GM04503 (cell line): ENCODE measurements at places on chromosomes 11 and 22.

DNA sequence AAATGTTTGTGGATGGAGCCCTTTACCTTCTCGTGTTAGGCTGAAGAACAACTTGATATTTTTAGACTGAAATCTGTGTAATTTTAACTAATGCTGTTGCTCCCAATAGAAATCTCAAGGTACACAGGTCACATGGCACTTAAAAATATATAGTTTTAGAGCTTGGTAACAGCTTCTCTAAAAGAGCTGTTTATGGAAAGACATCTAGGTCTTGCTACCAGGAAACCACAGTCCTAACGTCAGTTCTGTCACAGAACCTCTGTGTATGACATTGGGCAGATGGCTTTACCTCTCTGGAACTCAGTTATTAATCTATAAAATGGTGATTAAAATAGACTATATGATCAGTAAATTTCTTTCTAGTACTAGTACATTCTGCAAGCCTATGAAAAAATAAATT is 35.4 kb downstream of the PAK1 start:
- no peak for DNase-seq

DNA sequence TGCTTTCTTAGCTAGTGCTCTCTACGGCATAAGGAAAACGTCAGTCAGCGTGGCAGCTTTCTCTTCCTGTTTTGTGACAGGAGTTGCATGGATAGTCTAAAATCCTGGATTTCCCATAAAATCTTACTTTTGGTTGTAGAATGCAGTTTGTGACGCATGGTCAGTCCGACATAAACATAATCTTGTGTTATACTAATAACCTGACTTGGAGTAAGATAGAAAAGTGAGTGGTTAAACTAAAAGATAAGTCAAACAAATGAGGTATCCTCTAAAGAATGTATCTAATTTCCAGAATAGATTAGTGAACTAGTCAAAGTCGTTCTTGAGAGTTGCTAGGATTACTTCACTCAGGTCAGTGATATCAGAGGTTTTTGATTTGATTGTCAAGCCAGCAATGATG is 157.6 kb downstream of the PGR start:
- no peak for DNase-seq

- DNase-seq = peak; percentile 6
Measured at GRCh38 chr11:47715082-47715669, at the start of gene AGBL2. Gene AGBL2 (minus strand): TSS chr11:47715369. CDS start chr11:47714650, 719 bp downstream.

GRCh38 chr11:64165481-64165841 is 452 bp downstream of the MACROD1 start:
- no peak for DNase-seq

GRCh38 chr11:129965248-129965647 is 37.4 kb downstream of the PRDM10 start:
- DNase-seq = no peak

GRCh38 chr11:66559142-66559865 is 9.1 kb downstream of the CTSF start:
- DNase-seq = no peak

GRCh38 chr22:32576553-32577253 is 102.1 kb downstream of the FBXO7 start:
- DNase-seq = no peak

GRCh38 chr11:30310623-30311022 is 12.3 kb upstream of the ARL14EP start:
- DNase-seq = no peak

GRCh38 chr22:36329254-36330078 is 58.3 kb downstream of the MYH9 start:
- DNase-seq = peak; percentile 92

DNA sequence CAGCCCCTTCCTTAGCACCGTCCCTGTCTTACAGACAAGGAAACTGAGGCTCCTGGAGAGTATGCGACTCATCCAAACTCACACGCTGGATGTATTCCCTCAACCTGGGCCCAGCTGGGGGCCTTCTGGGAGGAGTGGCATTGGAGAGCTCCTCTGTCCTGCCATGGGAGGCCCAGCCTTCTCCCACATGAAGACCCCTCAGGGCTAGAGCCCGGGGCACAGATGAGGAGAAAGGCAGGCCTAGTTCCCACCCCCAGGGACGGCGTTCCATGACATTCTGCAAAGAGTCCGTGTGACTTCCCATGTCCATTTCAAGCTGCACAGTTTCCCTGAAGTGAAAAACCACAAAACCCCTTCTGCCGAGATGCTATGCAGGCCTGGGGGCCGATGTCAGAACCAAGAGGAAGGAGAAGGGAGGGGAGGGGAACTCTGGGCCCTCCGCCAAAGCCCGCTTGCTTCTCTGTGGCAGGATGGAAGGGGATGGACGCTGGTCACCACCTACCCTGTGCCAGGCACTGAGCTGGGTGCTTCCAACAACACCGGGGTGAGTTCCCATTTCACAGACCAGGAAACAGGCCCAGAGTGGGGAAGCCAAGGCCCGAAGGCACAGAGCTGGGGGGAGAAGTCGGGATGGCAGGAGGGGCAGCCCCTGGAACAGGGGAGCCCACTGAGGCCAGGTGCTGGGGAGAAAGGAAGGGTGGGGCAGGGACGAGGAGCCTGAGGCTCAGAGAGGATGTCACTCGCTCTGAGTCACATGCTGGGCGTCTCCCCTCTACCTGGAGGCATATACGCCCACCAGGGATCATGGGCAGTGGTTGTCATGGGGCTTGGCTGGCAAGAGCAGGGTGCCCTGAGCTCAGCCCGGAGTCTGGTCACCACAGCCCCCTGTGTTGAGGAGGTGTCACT is 15.7 kb downstream of the RAC2 start:
- no peak for DNase-seq

DNA sequence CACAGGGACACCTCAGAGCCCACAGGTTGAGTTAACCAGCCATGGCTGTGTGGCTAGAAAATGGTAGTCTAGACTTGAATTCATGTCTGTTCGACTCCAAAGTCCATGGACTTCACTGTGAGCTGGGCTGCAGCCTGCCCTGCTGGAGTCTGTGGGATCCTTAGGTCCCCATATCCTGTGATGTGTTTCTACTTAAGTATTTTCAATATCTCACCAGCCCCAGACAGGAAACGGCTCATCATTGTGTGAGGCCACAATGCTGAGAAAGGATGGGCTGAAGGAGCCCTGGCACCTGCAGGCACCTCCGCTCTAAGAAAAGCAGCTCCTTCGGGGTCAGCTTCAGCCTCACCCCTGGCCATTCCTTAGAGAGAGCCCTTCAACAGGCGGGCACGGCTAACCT is 93.1 kb downstream of the NAT10 start:
- no peak for DNase-seq

- DNase-seq = peak; percentile 77
Measured at GRCh38 chr11:33930317-33931021, 38.6 kb upstream of the LMO2 start.

DNA sequence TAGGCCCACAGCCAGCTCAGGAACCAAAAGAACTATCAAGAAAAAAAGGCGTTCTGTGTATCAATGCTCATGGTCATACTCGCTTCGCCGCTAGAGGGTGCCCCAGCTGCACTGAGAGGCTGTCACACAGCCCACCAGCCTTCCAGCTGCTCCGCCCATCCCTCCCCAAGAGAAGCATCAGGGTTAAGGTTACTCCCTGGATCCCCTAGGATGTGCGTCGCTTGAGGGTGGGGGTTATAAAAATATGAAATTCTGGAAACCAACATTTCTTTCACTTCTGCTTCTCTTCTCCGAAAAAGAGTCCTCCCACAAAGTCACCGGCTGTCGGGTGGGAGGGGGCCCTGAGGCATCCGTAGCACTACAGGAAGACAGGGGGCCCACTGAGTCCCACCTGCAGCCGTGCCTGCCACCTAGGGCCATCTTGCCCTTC is 1.7 kb downstream of the CBX6 start:
- DNase-seq = no peak

- DNase-seq = no peak
Measured at GRCh38 chr11:60357771-60358170, 20.6 kb upstream of the MS4A7 start.

DNA sequence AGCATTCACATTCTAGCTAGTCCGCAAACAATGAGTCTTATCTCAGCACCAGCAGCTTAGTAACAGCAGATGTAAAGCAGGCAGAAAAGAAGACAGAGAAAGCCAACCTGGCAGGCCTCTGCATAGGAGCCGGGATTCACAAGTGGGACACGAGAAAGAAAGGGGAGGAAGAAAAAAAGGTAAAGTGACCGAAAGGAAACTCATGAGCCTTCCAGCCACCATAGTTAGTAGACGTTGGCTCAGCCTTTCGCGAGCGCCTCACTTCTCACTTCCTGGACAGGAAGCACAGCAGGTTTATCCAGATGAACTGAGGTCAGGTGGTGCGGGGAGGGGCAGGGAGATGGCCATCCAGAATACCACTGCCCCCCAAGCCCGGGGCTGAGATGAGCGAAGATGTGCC is 19.7 kb upstream of the KAT5 start:
- DNase-seq = no peak

GRCh38 chr11:61194169-61194671 is 9.1 kb upstream of the PGA3 start:
- DNase-seq = no peak

DNA sequence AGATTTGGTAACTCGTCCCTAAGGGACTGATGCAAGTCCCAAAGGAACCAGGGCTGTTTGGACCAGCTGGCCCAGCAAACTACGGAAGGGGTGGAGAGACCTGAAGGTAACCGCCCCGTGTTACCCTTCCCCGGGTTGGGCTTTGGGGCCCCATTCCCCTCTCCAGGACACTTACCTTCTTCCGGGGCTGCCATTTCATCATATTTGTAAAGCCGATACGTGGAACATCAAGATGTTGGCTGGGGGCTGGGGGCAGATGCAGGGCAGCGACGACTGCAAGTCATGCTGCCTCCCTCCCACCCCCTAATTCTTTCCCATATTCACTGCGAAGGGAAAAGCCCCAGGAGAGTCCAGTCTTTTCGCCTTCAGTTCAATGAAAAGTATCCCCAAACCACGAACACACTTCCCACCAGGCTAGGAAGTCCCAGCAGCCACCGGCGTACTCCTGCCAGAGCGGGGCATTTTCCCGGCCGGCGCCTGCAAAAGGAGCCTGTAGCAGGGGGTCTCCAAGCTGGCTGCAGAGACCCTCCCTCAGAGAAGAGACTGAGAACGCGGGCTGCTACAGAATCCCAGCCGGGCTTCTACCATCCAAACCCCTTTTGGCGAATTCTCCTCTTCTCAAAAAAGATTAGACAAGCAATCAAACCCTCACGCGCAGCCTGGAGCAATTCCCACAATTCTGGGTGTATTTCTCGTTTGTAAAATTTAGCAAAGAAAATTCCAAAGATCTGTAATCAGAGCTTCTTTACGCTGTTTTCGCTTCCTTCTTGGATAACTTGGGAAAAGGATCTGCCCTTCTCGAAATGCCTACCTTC is 236.7 kb downstream of the TTC28 start:
- DNase-seq = peak; percentile 31

DNA sequence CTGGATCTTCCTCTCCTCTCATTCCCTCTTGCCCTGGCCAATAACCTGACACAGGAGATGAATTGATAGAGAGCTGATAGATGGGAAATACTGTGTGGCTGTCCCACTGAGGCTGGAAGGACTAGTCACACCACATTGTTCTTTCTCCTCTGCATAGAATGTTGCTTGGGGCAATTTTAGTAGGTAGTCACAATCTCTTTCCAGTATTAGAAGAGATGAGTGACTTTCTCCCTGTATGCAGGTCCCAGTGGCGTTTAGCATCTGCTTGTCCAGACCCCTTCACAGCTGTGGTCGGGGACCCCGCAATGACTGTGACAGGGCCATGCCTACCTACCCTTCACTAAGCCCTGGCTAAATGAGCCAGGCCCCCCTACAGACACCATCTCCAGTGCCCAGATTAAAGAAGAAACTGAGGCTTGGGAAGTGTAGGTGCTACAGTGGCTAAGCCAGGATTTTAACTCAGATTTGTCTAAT is 24.0 kb upstream of the P2RY2 start:
- no peak for DNase-seq

- no peak for DNase-seq
Measured at GRCh38 chr22:48702573-48703264, 1125.0 kb downstream of the BRD1 start.

GRCh38 chr11:134082990-134083389 is 14.1 kb downstream of the JAM3 start:
- no peak for DNase-seq

DNA sequence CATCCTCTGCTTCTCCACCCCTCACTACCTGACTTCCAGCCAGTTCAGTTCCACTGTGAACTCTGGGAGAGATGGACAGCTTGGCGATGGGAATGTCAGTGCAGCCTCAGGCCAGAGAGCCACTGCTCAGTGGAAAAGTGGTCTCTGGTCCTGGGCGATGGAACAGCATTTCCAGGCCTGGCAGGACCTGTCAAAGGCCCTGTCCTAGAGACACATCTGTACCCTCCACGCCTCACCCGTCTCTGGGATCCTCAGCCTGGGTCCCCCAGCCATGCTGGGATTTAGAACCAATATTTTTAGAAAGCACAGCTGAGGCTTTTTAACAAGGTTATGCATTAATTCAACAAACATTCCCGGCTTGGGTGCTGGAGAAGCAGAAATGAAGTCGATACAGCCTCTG is 165.7 kb downstream of the MN1 start:
- no peak for DNase-seq

- no peak for DNase-seq
Measured at GRCh38 chr11:28303477-28304191, 195.4 kb downstream of the METTL15 start.

DNA sequence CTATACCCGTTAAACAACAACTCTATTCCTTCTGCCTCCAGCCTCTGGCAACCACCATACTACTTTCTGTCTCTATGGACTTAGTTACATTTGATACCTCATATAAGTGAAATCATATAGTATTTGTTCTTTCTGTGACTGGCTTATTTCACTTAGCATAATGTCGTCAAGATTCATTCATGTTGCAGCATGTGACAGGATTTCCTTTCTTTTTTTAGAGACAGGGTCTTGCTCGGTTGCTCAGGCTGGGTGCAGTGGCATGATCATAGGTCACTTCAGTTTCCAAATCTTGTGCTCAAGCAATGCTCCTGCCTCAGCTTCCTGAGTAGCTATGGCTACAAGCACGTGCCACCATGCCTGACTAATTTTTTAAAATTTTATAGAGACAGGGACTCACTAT is 29.4 kb upstream of the SORL1 start:
- no peak for DNase-seq

DNA sequence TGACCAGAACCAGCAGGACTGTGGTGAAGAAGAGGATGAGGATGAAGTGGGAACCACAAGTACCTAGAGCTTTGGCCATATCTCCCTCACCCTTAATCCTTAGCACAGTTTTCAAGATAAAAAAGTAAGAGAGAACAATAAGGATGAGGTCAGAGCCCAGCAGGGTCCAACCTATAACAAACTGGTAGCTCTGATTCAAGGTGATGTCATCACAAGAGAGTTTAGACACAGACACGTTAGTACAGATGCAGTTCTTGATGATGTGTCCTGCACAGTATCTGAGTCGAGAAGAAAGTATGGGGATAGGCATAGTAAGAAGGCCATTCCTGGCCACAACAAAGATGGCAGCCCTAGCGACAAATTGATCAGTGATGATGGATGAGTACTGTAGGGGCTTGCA is 586 bp downstream of the OR56A5 start:
- DNase-seq = no peak
